ENCODE measurements at places on chromosomes 4 and X.

DNA sequence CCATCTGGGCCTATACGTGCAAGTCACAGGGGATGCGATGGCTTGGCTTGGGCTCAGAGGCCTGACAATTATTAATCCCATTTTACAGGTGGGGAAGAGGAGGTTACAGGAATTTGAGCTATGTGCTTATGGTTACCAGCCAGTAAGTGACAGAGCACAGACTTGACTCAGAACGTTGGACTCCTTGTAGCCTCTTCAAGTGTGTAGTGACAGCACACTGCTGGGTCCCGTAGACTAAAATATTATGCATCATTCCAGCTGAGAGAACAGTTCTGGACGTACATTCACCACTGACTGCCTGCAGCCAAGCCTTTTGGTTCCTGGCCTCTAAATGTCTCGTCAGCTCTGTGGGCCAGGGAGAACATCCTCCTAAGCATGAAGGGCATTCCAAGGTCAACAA is 314.5 kb downstream of the GPAT3 start:
- no peak for DNase-seq

DNA sequence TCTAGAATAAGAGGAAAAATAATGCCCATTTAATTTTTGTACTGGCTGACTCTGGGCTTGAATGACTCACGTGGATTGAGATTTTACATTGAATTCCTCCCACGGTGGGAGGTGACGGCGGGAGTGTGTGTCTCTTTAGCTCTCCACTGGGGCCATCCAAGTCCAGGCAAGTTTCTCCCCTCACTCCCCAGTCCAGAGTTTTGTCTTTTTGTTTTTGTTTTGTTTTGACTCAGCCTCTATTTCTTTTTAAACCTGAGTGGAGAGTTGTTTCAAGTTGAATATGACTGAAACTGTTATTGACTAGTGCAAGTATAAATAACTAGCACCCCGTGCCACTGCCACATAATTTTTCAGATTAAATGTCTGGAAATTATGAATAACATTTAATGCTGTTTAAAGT is 13.6 kb downstream of the CHST7 start:
- no peak for DNase-seq

- no peak for DNase-seq
Measured at GRCh38 chr4:100061835-100062234, 111.8 kb upstream of the H2AZ1 start.

- DNase-seq: no peak
Measured at GRCh38 chrX:131704136-131704695, 160.3 kb downstream of the OR13H1 start.

GRCh38 chrX:19949340-19949739 is 41.5 kb downstream of the BCLAF3 start:
- DNase-seq: no peak
